Fibroblast of upper back skin (primary cell): ENCODE measurements at places on chromosomes 11 and 22.

GRCh38 chr11:4455419-4455818 is 6.3 kb downstream of the OR52K2 start:
- DNase-seq = no peak

GRCh38 chr11:65446446-65447277 is 24.1 kb downstream of the NEAT1 start:
- no peak for DNase-seq

DNA sequence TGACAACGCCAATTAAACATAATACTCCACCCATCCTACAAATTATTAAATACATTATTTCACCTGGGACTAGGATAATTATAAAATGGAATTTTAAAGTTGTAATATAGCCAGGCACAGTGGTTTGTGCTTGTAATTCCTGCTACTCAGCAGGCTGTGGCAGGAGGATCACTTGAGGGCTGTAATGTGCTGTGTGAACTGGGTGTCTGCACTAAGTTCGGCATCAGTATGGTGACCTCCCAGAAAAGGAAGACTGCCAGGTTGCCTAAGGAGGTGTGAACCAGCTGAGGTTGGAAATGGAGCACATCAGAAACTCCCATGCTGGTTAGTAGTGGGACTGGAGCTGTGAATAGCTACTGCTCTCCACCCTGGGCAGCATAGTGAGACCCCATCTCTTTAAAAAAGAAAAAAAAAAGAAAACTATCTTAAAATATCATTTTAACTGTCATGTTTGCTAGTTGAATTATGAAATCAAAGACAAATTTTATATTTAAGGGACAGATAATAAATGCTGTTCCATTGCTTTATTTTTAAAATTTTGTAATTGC is 28.0 kb downstream of the PPP6R2 start:
- no peak for DNase-seq

GRCh38 chr22:46792841-46793261 is 30.4 kb downstream of the TBC1D22A start:
- DNase-seq = no peak

DNA sequence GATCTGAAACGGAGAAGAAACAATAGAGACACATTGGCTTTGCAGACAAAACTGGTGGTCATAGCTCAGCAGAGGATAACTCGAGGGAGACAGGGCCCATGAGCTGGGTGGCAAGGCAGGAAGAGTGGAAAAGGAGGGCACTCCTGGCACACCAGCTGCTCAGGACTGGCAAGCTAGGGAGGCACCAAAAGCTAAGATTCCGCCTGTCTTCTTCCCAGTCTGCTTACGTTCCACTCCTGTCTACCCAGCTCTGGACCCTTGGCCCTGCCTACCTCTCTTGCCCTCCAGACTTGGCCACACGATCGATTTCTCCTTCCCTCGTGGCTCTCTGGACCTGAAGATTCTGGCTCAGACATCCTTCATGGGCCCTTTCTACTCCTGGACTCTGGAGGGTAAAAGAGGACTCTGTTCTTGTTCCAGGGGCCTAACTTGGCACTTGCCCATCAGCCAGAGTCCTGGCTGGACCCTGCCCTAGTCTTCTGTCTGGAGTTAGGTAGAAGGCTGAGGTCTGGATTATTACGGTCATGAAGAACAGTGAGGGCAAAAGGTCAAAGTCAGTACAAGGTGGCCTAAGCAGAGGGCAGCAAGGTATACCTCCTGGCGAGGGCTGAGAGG is 115.2 kb upstream of the PITPNB start:
- no peak for DNase-seq

DNA sequence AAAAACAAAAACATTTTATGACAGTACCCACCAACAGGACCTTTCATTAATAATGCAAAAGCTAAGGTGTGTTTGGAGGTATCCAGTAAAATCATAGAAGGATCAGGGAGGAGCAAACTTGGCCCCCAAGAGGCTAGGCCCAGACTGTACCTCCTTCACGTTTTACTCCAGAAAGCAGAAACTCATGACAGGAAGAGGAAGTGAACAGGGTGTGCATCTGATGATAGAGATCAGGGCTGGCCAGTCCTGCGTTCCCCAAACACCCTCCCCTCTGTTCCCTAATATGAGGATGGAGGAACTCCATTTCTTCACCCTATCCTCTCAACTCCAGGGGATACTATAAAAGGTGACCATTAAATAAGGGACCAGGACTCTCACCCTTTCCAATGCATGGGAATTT is 10.2 kb upstream of the MS4A12 start:
- DNase-seq = no peak

GRCh38 chr22:38957808-38958650 is 620 bp downstream of the APOBEC3A start:
- no peak for DNase-seq

- no peak for DNase-seq
Observed at GRCh38 chr22:43946384-43946667, 8.9 kb upstream of the SAMM50 start.

DNA sequence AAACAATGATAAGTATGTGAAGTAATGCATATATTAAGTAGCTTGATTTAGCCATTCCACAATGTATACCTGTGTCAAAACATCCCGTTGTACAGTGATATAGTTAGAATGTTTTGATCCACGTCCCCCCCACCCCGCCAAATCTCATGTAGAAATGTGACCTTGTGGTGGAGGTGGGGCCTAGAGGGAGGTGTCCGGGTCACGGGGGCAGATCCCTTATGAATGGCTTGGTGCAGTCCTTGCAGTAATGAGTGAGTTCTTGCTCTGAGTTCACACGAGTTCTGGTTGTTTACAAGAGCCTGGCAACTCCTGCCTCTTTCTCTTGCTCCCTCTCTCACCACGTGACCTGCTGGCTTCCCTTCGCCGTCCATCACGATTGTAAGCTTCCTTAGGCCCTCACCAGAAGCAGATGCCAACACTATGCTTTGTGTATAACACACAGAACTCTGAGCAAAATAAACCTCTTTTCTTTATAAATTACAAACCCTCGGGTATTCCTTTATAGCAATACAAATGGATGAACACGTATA is 41.6 kb downstream of the FANCF start:
- DNase-seq = no peak
